ENCODE measurements at places on chromosomes 3 and 15. TPM values are rescaled to one million over a fixed set of nuclear protein-coding genes. Genes with fewer than 3 reads are reported as not detected.
A peak's percentile ranks its signal among the peaks of the same experiment; 100 is the strongest.

Gene SKIL
- total RNA-seq = 45.0 TPM

Gene PAQR9
- not detected for total RNA-seq

Gene PLCH1
- total RNA-seq = 19.1 TPM

Gene ADAMTS7
- 1.2 TPM for total RNA-seq

Gene RASGRP1
- total RNA-seq = 10.7 TPM

Gene THAP10
- total RNA-seq = 2.5 TPM

DNA sequence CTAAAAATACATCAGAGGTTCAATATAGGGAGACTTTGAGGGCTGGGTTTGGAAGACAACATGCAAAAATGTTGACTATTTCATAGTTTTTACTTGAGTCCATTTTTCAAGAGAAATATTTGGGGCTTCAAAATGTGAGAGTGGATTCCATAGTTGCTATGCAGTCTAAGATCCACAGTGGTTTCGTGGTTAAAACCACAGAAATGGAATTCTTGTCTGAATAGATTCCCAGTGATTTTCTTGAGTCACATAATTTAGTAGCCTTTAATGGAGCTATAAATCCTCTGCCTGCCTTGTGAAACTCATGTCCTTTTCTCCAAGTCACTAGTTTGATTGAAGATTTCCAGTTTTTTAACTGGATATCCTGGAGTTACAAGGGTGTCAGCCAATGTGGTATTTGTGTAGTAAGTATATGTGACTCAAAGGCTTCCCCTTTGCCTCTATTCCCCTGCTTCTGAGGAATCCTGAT, 94.7 kb upstream of the RBMS3 start:
- H3K27me3 ChIP-seq = no peaks in the 10 kb centered on the region
- H3K4me1 ChIP-seq = no peaks in the 10 kb centered on the region
- DNase-seq = no peak
- no peaks in the 10 kb centered on the region for H3K36me3 ChIP-seq

- no peaks in the 10 kb centered on the region for H3K36me3 ChIP-seq
- H3K4me3 ChIP-seq = no peak overlapping the region
- no peak overlapping the region for H3K27ac ChIP-seq
- H3K27me3 ChIP-seq = no peaks in the 10 kb centered on the region
- DNase-seq = no peak
These were observed 293.3 kb upstream of the THBS1 start for GRCh38 chr15:39287322-39288195.

DNA sequence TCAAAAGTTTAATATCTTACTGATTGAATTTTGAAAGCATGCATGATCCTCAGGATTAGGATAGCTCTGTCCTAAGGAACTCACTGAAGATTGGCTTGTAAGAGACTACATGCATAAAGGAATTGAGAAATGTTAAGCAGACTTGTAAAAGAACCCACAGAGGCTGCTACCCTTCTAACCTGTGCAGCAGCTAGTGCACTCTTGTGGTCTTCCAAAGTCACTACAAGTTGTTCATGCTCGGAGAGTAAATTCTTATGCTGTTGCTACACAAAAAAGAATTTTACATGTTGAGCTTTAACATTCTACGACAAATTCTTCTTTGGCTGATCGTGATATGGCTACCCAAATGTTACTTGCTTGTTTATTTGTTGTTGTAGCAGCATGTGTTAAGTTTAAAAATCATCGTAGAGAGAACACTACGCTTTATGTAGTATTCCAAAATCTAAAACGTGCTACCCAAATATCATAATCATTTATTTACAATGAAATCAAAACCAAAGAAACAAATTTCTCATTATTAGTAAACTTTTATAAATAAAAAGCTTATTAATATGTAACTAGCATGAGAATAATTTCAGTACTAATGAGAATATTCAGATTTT, 55.0 kb downstream of the GOLIM4 start:
- no peaks in the 10 kb centered on the region for H3K27me3 ChIP-seq
- H3K4me3 ChIP-seq = no peak overlapping the region
- H3K27ac ChIP-seq = no peak overlapping the region
- no peaks in the 10 kb centered on the region for H3K36me3 ChIP-seq
- no peak for DNase-seq

DNA sequence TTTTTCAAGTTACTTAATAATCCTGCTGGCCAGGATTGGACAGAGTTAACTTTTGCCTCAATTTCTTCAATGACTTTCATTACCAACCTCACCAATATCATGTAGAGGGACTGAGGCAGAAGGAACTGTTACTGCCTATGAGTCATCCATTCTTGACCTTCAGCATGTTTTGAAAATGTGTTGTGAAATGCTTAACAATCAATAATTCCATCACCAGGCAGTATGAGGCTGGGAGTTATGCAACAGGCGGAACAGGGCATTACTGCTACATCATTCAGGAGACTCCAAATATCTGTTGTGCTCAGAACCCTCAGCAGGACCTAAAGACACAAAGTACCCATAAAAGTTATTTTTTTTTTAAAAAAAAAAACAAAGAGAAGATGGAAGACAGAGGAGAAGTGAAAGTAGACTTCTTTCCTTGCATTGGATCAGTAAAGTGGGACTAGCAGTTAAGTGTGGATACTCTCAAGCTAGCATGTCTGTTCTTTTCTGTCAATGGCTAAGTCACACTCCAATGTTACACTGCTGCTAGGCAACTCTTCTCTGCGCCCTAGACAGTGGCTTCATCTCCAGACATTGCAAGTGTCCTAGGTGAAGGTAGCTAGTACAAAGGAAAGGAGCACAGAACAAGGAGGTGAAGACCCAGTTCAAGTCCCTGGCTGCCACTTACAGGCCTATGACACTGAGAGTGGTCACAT, 184.9 kb upstream of the LPP start:
- H3K27ac ChIP-seq = peak overlapping the region; percentile 14
- no peak for DNase-seq
- no peaks in the 10 kb centered on the region for H3K36me3 ChIP-seq
- no peaks in the 10 kb centered on the region for H3K27me3 ChIP-seq
- H3K4me1 ChIP-seq = no peaks in the 10 kb centered on the region

- H3K27ac ChIP-seq = no peak overlapping the region
- no peaks in the 10 kb centered on the region for H3K27me3 ChIP-seq
- no peaks in the 10 kb centered on the region for H3K36me3 ChIP-seq
These were observed 4.3 kb upstream of the MTFMT start for GRCh38 chr15:65033659-65034269.

DNA sequence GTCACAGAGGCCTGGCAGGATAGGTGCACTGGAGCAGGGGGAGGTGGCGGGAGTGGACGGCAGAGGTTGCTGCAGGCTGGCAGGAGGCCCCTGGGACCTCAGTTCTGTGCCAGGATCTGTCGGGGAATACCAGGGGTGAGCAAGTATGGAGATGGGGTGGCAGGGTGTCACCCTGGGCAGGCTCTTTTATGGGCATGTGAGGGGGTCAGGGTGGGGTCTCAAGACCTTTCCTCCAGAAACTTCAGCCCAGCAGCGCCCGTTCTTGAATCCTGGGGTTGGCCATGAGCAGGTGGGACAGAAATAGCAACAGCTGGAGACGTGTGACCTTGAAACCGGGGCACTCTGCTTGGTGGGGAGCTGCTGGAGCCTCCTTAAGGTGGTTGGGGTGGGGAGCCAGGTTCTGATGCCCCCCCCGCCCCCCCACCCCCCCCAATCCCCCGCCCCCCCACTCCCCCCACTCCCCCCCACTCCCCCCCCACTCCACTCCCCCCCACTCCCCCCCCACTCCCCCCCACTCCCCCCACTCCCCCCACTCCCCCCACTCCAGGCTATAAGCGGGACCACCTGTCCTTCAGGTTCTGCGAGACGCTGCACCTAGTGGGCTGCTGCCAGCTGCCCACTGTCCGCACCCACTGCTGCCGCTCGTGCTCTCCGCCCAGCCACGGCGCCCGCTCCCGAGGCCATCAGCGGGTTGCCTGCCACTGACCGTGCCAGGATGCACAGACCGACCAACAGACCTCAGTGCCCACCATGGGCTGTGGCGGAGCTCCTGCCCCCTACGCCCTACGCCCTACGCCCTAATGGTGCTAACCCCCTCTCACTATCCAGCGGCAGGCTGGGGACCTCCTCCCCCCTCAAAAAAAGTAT, 84.9 kb downstream of the TBC1D2B start:
- peaks cover 20% of the 10 kb centered on the region for H3K4me1 ChIP-seq
- H3K27ac ChIP-seq = no peak overlapping the region
- H3K36me3 ChIP-seq = no peaks in the 10 kb centered on the region
- no peaks in the 10 kb centered on the region for H3K27me3 ChIP-seq

GRCh38 chr3:124935264-124935663, 713 bp upstream of the MUC13 start:
- no peak for DNase-seq
- peak overlapping the region; percentile 85 for H3K27ac ChIP-seq
- no peaks in the 10 kb centered on the region for H3K36me3 ChIP-seq
- no peaks in the 10 kb centered on the region for H3K27me3 ChIP-seq
- no peak overlapping the region for H3K4me3 ChIP-seq
- peaks cover 10% of the 10 kb centered on the region for H3K4me1 ChIP-seq

- no peak overlapping the region for H3K27ac ChIP-seq
- no peak overlapping the region for H3K4me3 ChIP-seq
- no peaks in the 10 kb centered on the region for H3K4me1 ChIP-seq
- H3K27me3 ChIP-seq = no peaks in the 10 kb centered on the region
These were observed 50.2 kb downstream of the VGLL4 start for GRCh38 chr3:11593318-11594034.

DNA sequence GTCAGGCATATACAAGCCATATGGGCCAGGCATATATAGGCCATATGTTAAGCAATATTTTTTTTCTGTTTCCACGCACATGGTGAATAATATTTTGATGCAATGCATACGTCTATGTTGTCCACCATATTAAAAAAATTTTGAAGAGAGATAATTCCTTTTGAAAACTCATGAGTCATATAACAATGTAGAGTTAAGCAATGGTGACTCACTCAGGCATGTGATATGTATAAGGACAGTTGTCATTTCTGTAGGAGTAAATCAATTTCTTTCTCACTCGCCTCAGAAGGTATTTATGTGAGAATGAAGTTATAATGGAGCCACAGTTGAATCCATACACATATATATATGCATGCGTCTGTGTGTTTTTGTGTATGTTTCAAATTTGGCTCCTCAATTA, 272.6 kb downstream of the EPHA3 start:
- no peaks in the 10 kb centered on the region for H3K27me3 ChIP-seq
- DNase-seq = no peak
- H3K27ac ChIP-seq = no peak overlapping the region
- no peaks in the 10 kb centered on the region for H3K4me1 ChIP-seq

Measured in Peyer's patch (tissue), 4 donors.